Calu3 (cell line): ENCODE measurements at places on chromosomes 16 and 17. TPM values are rescaled to one million over a fixed set of nuclear protein-coding genes. Genes with fewer than 3 reads are reported as not detected.

Gene CLEC3A
- not detected in 2 replicates for total RNA-seq

DNA sequence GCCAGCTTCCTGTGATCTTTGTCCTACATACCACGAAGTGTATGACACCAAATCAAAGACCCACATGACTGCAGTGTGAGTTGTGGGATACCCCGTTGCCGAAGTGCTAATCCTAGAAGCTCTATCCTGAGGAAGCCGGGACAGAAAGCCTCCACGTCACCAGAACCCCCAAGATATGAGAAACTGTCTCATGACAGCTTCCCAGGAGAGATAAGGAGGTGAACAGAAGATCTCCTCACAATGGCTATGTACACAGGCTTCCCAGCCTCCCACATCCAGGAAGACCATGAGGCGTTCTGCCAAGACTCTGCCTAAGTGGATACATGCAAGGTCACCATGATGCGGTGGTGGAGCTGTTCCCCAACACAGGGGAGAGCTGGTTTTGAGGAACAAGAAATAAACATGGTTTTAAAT, 37.1 kb downstream of the TRIM25 start:
- no peaks in the 10 kb centered on the region for H3K4me1 ChIP-seq
- H3K27ac ChIP-seq: no peak overlapping the region
- H3K27me3 ChIP-seq: no peaks in the 10 kb centered on the region
- no peak overlapping the region for H3K4me3 ChIP-seq

GRCh38 chr16:19106625-19107020, 7.1 kb upstream of the ITPRIPL2 start:
- no peak overlapping the region for H3K4me3 ChIP-seq
- H3K27me3 ChIP-seq: no peaks in the 10 kb centered on the region
- peaks cover 16% of the 10 kb centered on the region for H3K36me3 ChIP-seq

Gene TBC1D3I
- 2.1 and 3.3 TPM in 2 replicates for total RNA-seq

GRCh38 chr16:53962041-53962440, 258.1 kb downstream of the FTO start:
- no peaks in the 10 kb centered on the region for H3K36me3 ChIP-seq
- no peak for DNase-seq
- no peak overlapping the region for H3K27ac ChIP-seq
- no peaks in the 10 kb centered on the region for H3K4me1 ChIP-seq
- H3K27me3 ChIP-seq: no peaks in the 10 kb centered on the region

DNA sequence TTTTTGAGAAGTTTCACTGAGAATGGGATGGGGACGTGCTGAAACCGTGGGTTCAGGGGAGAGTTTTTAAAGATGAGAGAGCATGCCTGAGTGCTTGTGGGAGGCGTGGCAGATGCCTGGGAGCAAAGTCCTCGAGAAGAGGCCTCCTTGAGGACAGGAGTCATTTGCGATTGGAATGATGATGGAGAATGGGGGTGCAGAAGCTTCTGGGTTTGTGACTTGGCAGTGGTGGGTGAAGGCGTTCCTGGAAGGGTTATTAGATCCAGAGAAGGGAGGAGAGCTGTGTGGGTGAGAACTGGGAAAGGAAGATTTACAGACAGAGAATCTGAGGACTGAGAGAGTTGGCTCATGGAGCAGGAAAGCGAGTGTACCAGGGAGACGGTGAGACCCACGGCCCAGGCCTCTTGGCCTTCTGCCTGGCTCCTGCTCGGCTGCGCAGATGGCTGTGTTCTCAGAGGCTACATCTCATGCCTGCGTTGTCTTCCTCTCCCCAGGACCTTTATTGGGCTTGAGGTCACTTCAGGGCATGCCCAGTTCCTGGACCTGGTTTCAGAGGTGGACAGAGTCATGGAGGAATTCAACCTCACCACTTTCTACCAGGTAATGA, 8.6 kb upstream of the MMP15 start:
- no peak overlapping the region for H3K4me3 ChIP-seq
- no peaks in the 10 kb centered on the region for H3K36me3 ChIP-seq
- no peak for DNase-seq
- H3K4me1 ChIP-seq: peaks cover 5% of the 10 kb centered on the region
- H3K27me3 ChIP-seq: no peaks in the 10 kb centered on the region
- no peak overlapping the region for H3K27ac ChIP-seq

- peak overlapping the region; percentile 21 for H3K27ac ChIP-seq
- H3K27me3 ChIP-seq: no peaks in the 10 kb centered on the region
- peaks cover 80% of the 10 kb centered on the region for H3K4me1 ChIP-seq
These were observed 7.9 kb downstream of the PNPO start for GRCh38 chr17:47949197-47949759.

GRCh38 chr17:36188891-36189306, 7.7 kb downstream of the CCL3L1 start:
- H3K27me3 ChIP-seq: no peaks in the 10 kb centered on the region
- no peak overlapping the region for H3K27ac ChIP-seq
- H3K4me1 ChIP-seq: no peaks in the 10 kb centered on the region
- H3K36me3 ChIP-seq: no peaks in the 10 kb centered on the region
- no peak overlapping the region for H3K4me3 ChIP-seq

Gene C16orf46
- total RNA-seq: 2.2 TPM in 1 of 2 replicates, not detected in the other

DNA sequence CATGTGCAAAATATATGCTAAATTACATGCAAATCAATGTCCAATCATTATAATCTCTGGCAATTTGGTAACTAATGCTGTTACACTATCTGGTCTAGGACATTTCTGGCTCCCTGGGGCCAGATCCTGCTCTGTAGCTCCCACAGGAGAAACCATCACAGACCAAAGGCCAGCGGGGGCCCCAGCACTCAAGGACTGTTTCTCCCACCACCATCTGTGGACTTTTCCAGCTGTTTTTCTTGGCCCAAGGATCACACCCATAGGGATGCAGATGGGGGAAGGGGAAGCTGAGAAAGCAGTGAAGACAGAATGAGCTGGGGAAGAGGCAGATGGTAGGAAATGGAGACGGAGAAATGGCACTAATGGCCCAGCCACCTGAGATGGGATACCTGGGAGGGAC, at the start of gene HIGD1B:
Gene HIGD1B (plus strand): TSS at position 298 of the 400 bp plus-strand sequence. CDS start 270 bp downstream, outside the sequence.
- no peak within 1 kb of the TSS for H3K4me3 ChIP-seq
- DNase-seq: no peak

DNA sequence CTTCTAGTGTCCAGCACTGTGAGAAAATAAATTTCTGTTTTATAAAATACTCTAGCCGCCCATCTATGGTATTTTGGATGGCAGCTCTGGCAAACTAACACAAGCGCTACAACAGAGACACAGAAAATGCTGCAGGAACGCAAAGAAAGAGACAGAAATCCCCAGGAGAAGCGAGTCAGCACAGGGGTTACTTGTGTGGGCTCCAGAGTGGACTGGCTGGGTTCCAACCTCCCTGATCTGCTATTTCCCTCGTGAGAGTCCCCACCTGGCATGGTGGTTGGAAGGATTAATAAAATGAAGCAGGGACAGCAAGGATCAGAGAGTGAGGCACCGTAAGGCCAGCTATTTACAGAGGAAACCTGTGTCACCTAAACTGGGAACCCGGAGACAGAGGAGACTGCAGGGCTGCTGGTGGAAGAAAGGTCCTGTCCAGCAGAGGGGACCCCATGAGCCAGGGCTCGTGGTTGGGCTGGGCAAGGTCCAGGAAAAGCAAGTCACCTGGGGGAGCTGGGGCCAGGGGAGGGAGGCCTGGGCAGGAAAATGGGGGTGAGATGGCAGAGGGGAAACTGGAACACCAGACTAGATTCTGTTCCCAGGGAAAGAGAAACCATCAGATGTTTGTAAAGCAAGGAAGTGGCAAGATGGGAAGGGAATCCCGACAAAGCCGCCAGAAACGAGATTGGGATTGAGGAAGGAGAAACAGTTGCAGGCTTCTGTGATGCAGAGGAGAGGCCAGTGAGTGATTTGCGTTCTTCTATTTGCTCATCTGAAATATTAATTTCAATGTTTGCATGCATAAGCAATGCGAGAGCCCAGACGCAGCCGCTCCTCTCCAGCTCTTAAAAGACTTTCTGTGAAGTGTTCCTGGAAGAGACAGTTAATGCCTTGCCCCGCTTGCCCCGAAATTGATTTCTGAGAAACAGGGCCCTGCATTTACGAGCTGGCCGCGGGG, 63.0 kb upstream of the TEKT3 start:
- peaks cover 5% of the 10 kb centered on the region for H3K36me3 ChIP-seq
- no peaks in the 10 kb centered on the region for H3K27me3 ChIP-seq
- no peak for DNase-seq
- no peak overlapping the region for H3K27ac ChIP-seq
- H3K4me3 ChIP-seq: no peak overlapping the region

Gene MYH1
- not detected in 2 replicates for total RNA-seq

- H3K27ac ChIP-seq: no peak overlapping the region
- H3K4me1 ChIP-seq: no peaks in the 10 kb centered on the region
- no peak overlapping the region for H3K4me3 ChIP-seq
These were observed 16.3 kb downstream of the HS3ST4 start for GRCh38 chr16:25707982-25708583.

Gene WBP2
- total RNA-seq: 126 and 133 TPM in 2 replicates

DNA sequence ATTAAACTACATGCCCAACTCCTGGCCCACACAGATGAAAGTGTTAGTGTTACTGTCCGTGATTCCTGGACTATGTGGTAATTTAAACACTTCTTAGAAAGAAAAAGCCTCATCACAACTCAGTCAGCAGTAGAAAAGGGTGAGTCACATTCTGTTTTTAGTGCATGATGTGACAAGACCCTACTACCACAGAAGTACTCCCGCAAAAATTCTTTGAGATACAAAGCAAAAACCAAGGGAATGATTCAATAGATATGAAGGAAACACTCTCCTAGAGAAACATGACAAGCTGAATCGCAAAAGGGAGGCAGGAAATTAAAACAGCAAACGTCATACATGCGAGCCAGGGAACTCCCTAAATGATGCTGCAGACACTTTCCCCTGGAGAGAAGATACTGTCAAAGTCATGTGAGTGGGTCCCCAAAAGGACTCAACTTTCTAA, 14.4 kb downstream of the SNN start:
- no peak overlapping the region for H3K27ac ChIP-seq
- peaks cover 51% of the 10 kb centered on the region for H3K36me3 ChIP-seq
- H3K4me3 ChIP-seq: no peak overlapping the region
- peaks cover 28% of the 10 kb centered on the region for H3K4me1 ChIP-seq

DNA sequence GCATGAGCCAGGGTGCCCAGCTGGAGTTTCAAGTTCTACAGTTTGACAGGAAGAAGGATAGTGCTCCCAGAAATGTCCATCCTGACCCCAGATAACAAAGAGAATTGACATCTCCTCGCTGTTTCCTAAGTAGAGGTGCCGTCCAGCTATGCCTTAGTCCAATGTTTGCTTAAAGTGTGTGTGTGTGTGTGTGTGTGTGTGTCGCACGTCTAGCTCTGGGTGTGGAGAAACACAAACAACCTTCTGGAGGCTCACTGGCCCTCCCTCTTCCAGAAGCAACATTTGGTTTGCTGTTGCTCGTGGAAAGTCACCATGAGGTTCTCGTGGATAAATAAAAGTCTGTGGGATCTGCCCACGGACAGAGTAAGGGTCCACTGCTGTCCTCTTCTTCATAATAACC, 22.1 kb downstream of the EMP2 start:
- DNase-seq: no peak
- H3K27me3 ChIP-seq: no peaks in the 10 kb centered on the region
- peaks cover 15% of the 10 kb centered on the region for H3K4me1 ChIP-seq
- no peak overlapping the region for H3K27ac ChIP-seq
- H3K4me3 ChIP-seq: no peak overlapping the region

Gene PPM1E
- total RNA-seq: 0.07 and 0.09 TPM in 2 replicates

DNA sequence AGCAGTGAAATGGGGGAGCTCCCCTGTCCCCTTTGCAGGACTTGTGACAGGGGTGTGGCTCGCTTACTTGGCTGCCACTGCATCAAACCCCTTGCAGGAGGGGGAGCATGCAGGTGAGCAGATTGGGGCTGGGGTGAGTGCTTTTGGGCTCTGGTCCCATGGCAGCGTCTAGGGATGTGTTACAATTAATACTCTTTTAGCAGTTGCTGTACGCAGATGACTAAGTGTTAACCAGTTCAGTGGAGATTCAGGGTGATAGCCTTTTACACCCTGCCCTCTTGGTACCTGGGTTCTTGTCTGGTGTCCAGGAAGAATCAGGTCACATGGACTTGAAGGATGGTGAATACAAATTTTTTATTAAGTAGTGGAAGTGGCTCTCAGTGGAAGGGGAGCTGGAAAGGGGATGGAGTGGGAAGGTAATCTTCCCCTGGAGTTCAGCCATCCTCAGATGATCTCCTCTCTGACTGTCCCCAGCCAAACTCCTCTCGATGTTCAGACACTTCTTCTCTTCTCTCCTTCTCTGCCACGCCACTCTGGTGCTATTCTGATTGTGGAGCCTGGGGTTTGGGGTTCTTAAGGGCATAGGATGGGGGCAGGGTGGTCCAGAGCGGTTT, 100.1 kb downstream of the MARF1 start:
- no peaks in the 10 kb centered on the region for H3K27me3 ChIP-seq
- no peak for DNase-seq
- peaks cover 7% of the 10 kb centered on the region for H3K4me1 ChIP-seq
- no peak overlapping the region for H3K27ac ChIP-seq
- no peaks in the 10 kb centered on the region for H3K36me3 ChIP-seq

DNA sequence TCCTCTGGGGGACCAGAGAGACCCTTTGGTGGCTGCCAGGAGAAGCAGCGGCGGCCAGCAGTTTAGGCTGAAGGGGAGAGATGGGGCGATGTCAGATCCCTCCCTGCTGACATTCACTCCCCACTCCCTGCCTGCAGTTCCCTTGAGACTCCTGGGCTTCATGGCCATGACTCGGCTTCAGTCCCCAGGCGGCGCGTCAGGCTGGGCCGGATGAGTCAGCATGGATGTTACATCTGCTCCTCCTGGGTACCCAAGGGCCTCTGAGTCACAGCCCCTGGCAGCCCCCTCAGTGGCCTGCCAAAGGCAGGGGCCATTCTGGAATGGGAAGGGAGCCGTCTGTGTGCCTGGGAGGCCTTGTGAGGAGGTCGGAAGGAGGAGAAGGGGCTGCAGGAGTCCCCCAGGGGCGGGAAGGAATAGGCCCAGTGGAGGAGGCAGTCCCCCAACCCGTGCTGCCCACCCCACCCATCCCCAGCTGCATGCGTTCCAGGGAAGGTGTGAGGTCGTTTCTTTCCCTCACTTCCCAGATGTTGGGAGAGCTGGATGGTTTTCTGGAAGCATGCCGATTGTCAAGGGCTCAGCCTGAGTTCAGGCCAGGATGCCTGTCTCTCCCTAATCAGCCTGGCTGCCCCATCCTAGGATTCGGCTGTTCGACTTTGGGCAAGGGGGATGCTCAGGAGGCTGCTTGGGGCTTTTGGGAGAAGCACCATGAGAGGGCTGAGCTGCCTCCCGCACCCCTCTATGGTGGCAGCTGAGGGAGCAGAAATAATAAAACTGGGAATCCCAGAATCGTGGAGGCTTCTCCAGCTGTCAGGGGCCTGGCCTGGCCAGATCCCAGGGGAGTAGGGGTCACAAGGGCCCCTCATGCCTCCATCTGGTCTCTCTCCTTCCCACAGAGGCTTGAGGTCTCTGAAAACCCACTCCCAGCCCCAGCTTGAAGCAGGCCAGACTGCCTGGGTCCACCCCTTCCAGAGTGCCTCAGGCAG, 9.7 kb downstream of the RHBDL3 start:
- H3K27me3 ChIP-seq: peaks cover 57% of the 10 kb centered on the region
- H3K36me3 ChIP-seq: no peaks in the 10 kb centered on the region
- no peaks in the 10 kb centered on the region for H3K4me1 ChIP-seq
- peak; percentile 28 for DNase-seq
- H3K4me3 ChIP-seq: no peak overlapping the region

DNA sequence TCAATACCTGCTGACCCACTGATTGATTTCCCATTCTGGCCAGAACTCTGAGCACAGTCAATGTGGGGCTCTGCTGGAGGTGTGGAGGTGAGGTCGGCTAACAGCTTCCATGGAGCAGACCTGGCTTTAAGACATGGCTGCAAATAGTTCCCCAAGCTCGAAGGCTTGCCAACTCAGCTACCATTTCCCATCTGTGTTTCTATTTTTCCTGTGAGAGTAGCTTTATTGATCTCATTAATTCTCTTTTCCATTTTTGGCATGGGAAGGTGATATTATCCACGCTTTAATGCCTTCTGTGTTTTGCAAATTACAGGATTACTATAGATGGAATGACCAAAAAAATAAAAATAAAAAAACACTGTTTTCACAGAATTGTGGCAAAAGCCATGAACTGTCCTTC, 151.6 kb upstream of the XYLT1 start:
- no peak overlapping the region for H3K4me3 ChIP-seq
- H3K27ac ChIP-seq: no peak overlapping the region
- H3K36me3 ChIP-seq: no peaks in the 10 kb centered on the region
- peaks cover 13% of the 10 kb centered on the region for H3K27me3 ChIP-seq
